ENCODE measurements at places on chromosomes 2 and 18.

DNA sequence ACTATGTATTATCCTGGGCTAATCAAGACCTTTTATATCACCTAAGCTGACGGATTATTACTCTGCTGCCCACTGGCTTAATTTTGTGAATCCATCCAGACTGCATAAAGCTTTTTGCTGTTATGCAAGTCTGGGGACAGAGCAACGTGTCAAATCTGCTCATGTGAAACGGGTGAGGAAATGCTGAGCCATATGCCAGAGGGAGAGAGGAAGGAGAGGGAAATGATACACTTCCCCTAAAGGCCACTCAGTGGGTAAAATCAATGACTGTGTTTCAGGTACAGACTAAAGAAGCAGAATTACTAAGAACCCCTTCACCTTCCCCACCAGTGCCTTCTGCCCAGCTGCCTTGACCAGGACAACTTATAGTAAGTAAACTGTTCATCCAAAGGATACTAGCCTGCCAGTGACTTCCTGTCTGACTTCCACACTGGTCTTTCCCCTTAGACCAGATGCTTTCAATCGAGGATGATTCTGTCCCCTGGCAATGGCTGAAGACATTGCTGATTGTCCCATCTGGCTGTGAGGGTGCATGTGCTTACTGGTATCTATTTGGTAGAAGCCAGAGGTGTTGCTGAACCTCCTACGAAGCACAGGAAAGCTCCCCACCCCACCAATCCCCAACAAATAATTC, 43.0 kb downstream of the STAT1 start:
- no peak for DNase-seq

- DNase-seq, result no peak
These were observed 2.8 kb upstream of the TMEM131 start for GRCh38 chr2:97998431-97999005.

GRCh38 chr2:161063946-161064306, 96.3 kb upstream of the TANK start:
- no peak for DNase-seq

GRCh38 chr2:33077311-33077710, 130.6 kb downstream of the LTBP1 start:
- no peak for DNase-seq

DNA sequence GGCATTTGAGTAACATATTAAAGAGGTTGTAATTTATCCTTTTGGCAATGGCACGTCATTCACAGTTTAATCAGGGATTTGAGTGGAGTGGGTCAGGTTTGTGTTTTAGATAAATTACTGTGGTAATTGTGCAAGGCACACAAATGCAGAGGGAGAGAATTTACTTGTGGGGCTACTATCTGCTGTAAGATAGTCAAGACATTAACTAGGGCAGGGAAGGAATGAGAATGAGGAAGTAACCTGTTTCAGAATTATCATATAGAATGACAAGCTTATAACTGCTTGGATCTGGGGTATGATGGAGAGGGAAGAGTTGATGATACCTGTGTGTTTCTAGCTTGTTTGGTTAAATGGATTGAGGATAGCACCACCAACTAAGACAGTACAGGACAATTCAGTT, 58.9 kb upstream of the ZSWIM2 start:
- DNase-seq, result no peak

- peak; percentile 47 for DNase-seq
These were observed 8.6 kb downstream of the SPR start for GRCh38 chr2:72895759-72896281.

- no peak for DNase-seq
These were observed 38.8 kb downstream of the SFXN5 start for GRCh38 chr2:73032702-73033097.

- no peak for DNase-seq
These were observed 19.6 kb downstream of the LDAH start for GRCh38 chr2:20803226-20803682.

GRCh38 chr2:189176516-189176915, 3.0 kb downstream of the COL5A2 start:
- DNase-seq, result peak; percentile 32

DNA sequence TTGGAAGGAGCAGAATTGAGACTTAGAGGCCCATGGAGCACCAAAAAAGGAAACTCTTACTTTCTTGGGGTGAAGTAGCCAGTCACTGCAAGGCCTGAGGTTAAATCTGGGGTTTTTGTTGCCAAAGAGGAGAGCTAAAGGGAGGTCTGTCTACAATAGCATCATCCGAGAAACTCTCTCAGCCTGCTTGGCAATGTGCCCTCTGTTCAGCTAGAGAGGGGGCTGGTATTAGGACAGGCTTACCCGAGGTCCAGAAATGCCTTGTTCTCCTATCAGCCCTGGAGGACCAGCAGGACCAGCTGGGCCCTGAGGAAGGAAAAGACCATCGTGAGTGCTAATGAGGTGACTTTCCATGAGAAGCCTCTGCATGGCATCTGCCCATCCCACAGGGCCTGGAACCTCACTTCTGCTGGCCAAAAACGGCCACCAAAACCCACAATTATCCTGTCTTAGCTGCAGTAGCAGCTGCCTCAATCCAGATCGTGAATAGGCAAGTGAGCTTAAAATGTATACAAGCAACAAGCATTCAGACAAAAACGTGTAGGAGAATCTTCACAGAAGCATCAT, 61.6 kb downstream of the COL6A3 start:
- no peak for DNase-seq

- DNase-seq, result no peak
These were observed 108.1 kb upstream of the KCTD1 start for GRCh38 chr18:26656431-26656943.

DNA sequence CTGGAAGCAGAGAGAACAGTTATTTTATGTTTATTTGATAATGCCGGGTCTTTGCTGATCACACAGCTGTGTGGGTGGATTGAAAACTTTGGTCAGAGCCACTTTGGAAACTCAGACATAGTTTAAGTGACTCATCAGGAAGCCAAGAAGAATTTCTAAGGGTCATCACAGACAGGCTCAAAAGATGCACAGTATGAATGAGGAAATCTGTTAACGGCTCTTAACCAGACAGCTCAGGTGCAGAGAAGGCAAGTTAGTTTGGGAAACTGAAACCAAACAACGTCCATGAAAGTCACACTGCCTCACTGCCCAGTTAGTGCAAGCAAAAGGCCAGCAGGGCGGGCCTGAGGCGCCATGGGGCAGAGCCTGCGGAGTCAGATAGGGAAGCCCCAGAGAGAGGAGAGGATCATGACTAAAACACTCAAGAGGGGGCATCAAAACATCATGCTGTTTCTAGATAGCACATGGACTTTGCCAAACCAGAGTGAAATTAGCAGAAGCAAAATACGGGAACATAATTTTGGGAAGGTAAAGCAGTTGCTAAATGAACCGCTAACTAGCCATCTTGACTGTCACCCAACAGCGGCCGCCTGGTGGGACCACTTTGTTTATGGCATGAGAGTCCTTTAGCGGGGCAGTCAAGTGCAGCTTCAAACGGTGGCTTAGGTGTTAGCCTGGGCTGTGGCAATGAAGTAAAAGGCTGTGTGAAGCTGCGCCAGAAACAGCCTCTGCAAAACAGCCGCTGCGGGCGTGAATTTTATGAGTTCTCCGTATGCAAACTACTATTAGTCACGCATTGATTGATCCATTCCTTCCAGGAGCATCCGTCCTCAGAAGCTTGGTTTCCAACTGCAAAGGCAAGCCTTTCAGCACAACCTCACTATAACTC, 101.2 kb downstream of the KCTD18 start:
- peak; percentile 76 for DNase-seq

DNA sequence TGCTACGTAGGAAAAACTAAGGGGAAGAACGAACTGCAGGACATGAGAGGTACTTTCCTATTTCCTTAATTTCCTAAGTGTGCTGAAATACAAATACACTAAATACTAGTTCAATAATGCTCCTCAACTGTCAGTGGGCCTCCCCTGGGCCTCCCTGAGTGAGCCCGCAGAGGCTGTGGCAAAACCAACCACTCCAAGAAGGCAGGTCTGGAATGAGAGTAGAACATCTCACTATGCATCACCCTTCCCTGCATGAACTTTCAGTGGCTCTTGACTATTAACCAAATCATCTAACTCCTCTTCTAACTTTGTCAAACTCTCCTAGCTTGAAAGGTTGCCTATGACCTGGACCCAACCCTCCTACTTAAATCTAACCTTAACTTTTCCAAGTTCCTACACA, 84.6 kb downstream of the THADA start:
- DNase-seq, result no peak

DNA sequence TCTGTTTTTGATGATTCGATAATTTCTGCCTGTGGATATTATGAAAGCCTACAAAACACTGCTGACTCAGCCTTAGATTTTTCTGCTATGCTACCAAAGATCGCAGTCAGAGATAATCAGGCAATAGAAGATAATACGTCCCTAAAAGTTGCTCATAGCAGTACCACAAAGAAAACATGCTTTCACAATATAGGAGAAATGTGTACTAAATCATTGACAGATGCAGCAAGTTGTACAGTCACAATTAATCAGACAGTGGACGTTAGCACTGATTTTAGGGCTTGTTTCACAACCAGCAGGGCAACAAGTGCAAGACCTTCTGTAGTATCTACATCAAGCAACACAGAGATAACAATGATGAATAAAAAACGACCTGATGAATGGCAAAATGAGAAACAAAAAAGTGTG, 19.5 kb downstream of the RBM44 start:
- peak; percentile 97 for DNase-seq

DNA sequence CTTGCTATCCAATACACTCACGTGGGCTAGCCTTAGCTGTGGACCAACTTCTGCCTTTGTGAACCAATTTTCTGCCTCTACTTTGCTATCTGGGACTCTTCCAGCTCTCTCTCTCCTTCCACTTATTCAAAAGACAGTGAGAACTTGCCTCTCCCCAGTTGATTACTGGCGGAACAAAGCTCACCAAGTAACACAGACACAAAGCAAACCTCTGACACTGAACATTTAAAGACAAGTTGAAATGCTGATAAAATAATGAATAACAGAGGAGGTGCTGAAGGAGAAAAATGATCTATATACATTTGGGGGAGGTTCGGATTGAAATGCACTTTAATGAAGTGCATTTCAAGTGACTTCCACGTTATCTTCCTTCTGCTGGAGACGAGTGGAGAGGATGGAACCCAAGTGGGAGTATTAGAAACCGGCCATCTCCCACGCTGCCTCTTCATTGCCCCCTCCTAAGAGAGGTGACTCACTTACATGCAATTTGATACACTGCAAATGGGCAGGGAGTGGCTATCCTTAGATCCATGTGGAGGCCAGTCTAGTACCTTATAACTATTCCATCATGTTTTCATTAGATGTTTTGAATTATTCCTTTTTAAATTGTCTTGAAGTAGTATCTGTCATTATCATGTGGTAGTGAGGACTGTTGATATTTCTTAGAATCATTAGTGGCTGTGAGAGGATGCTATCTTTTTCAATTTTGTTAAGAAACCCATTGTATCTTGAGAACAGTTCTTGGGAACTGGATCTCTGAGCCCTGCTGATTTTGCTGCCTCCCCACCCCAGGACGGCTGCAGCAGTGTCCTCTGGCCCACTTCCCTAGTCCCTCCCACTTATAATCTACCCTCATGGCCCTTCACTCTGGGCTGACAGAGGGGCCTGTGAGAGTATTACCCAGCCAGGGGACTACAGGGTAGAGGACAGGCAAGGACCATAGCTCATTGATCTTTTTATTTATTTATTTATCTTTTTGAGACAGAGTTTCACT, 6.0 kb upstream of the GLI2 start:
- DNase-seq, result peak; percentile 95

DNA sequence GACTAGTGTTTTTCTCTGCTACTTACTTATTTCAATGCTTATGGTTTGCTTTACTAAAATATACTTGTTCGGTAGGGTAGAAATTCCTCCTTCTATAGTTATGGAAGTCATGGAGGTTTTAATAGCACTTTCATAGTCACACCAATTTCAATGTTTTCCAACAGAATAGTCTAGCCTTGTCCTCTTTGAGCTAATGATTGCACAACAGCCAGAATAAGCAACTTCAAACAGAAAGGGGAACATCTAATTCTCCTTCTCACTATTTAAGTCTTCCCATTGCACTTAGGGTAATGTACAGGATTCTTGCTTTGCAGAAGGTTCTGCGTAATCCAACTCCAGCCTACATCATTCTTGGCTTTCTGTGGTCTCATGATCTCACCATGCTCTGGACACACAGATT, 287.7 kb upstream of the GCFC2 start:
- no peak for DNase-seq

- no peak for DNase-seq
These were observed 45.8 kb downstream of the ITGA6 start for GRCh38 chr2:172473167-172473566.

DNA sequence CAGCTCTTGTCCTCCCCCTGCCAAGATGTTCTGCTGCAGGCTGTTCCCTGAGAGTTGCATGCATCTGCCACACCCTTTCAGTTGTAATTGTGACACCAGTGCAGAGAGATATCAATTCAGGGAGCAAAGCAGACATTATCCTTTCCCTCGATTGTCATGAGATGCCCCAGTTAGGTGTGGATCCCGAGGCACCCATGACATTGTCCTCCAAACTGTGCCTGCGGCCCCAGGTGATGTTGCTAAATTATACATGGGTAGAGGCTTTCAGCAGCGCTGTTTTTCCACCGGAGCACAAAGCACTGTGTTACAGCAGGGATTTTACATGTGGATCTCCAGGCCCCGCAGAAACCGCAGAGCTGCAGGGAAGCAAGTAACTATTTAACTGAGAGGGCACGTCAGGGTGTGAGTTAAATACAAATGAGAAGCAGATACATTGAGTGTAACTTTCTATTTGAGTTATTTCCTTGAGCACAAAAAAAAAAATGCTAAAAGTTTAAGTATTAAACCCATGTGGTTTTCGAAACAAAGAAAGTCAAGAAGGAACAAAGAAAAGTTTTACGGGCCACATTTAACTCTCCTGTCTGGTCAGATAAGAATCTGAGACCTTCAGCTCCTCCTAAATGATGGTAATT, 90.3 kb upstream of the BCL2L11 start:
- no peak for DNase-seq

- no peak for DNase-seq
These were observed 855.2 kb upstream of the ID2 start for GRCh38 chr2:7826656-7827055.

DNA sequence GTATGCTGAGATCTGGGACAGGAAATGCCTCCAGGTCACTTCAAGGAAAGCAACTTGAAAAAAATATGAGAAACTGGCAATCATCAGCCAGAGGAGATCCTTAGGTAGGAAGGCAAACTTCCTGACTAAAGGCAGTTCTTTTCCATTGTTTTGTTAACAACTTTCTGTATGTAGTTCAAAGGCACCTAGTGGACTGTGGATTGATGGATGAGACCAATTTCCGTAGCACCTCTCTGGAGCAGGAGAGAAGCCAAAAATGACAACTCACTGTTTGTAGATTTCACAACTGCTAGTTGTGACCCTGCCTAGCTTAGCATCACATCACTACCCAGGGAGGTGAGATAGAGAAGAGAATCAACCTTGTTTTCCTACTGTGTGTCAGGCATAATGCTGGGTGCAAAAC, 21.8 kb upstream of the NOSTRIN start:
- no peak for DNase-seq

- peak; percentile 17 for DNase-seq
These were observed 132.1 kb downstream of the MBP start for GRCh38 chr18:77000527-77000926.

Data from amniotic epithelial cell (primary cell).